Stimulated activated CD4-positive, alpha-beta T cell treated with anti-CD3 and anti-CD28 coated beads, Interleukin-4, amount 100 ng/mL, for 24 hours (primary cell): ENCODE measurements at places on chromosomes 6 and 20.

DNA sequence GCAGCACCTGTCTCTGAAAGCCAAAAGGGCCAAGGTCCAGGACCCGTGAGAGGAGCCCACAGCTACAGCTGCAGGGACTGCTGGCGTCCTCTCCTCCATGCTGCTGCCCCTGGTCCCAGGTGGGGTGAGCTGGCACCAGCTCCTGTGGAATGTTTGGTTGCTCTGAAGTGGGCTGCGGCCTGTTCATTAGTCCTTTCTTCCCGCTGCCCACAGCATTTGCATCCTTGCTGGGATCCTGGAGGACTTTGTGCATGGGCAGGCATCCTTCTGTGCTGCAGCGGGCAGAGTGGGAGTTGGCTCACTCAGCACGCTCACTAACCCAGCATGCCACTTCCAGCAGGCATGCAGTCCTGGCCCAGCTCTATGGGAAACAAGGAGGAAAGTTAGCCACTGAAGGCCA is 76.4 kb downstream of the DHX35 start:
- DNase-seq: no peak

GRCh38 chr20:11654766-11655165 is 262.9 kb upstream of the BTBD3 start:
- DNase-seq: no peak

GRCh38 chr6:7426447-7427169 is 37.0 kb downstream of the RIOK1 start:
- no peak for DNase-seq

GRCh38 chr20:19423900-19424620 is 211.6 kb downstream of the SLC24A3 start:
- no peak for DNase-seq

DNA sequence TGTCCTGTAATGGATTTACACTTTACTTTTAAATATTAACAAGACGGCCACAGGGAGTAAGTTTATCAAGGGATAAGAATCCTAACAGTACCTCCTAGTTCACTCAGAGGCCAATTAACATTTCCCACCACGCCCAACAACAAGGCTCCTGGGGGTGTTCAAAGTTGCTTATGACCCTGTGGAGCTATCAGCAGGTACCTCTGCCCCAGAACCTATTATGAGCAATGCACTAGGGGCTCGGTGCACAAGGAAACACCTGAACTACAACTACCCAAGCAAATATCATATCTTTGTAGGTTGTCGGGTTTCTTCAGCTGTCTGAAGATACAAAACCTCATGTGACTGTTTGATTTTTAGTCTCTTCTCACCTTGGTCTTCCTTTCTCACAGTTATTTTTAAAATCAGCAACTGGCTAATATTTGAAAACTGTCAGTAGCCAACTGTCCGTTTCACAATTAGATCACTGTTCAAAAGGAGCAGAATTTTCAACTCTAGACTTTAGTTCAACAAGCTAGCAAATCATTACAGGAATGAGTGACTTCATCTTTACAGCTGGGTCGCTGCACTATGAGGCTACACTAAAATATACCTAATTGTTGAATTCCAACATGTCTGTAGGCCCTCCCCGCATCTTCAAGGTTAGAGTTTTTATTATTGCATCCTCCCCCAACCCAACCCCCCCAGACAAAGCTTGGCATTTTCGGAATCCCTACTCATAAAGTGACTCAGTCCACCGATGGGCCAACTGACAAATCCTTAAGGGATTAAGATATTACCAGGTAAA is 38.1 kb downstream of the B4GALT5 start:
- DNase-seq: no peak

DNA sequence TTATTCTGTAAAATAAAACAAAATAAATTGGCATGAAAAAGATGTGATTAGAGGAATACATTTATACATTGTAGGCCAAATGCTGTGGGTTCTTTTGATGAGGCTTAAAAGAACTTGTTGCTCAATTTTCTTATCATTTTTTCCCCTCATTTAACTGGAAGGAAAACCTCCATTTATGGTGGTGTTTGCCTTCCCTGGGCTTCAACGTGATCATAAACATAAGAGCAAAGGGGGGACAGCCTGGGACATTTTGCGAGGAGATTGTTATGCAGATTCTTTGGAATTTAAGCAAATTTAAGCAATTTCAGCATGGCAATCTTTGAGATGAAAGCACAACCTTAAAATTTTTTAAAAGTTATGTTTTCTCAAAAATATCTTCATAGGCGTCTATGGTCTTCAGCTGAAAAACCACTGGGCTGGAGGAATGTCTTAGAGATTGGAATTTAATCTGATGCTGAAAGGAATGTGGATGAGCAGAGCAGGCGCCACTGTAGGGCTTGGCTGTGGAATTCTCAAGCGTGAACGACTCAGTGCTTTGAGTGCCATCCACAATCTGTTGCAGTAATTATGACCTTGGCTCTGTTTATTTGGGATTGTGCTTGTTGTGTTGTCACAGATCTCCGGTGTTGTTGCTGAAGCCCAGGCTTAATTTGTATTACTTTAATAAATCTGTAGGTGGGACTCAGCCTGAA is 149.4 kb upstream of the MLIP start:
- no peak for DNase-seq

DNA sequence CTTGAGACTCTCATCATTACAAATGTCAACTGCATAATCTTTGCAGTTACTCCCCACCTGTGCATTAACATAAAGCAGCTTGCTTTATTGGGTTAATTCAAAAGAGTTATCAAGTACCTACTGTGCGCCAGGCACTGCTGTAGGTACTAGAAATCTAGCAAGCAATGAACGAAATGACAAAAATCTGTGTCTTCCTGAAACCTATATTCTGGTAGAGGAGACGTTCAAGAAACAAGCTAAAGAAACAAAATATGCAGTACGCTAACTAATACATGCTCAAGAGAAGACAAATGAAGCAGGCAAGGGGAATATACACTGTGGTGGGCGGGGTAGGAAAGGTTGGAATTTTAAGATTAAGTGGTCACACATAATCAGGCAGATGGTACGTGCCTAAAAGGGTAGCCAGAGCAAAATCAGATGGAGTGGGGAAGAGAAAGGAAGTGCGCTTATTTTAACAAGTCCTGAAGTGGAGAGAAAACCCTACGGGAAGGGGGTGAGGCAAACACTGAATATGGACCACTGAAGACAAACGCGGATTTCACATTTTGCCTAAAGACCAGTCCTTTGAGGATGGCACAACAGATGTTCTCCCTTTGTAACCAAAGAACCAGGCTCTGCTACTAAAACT is 1.2 kb downstream of the ELOVL2 start:
- DNase-seq: no peak

GRCh38 chr6:11341867-11342266 is 109.4 kb upstream of the NEDD9 start:
- no peak for DNase-seq

DNA sequence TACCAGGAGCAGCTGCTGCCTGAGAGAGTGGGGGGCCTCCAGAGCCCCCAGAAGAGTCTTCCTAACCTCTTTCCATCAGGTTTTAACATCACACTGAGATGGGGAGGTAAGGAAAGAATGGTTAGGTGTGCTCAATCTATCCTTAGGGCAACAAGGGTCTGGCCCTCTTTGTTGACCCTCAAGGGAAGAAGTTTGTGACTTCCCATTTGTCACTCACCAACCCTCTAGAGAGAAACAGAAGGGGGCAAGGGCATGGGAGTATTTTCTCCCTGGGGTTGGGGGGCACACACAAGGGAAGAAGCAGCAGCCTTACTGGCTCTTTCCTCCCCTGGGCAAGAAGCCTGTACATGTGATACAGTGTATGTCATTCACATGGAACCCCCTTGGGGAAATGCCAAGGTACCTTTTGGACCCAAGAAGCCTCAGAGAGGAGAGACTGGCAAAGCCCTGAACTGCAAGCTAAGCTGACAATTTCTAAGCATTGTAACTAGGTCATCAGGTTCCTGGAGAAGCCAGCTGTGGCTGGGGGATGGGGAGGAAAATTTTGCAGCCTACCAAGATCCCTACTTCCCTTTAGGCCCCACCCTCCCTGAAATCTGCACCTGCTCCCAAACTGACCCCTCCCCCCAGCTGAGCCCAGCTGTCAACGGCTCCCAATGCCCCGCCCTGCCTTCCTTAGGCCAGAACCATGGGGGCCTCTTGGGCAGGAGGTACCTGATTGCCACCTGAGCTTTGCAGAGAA is 14.5 kb downstream of the BCL2L1 start:
- DNase-seq: no peak
